CD4-positive, alpha-beta T cell treated with Interleukin-15 for 4 hours (primary cell): ENCODE measurements at places on chromosomes 3 and 15.
A peak's percentile ranks its signal among the peaks of the same experiment; 100 is the strongest.

DNA sequence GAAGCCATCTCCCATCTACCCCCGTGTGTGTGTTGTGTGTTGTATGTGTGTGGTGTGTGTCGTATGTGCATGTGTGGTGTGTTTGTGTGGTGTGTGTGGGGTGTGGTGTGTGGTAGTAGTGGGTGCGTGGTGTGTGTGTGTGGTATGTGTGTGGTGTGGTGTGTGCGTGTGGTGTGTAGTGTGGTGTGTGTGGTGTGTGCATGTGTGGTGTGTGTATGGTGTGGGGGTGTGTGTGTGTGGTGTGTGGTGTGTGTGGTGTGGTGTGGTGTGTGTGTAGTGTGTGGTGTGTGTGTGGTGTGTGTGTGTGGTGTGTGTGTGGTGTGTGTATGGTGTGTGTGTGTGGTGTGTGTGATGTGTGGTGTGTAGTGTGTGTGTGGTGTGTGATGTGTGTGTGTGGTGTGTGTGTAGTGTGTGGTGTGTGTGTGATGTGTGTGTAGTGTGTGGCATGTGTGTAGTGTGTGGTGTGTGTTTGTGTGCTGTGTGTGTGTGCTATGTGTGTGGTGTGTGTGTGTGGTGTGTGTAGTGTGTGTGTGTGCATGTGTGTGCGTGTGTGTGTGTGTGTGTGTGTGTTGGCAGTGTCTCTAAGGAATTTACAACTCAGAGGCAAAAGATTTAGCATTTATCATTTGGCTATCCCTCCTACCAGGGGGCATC is 156.3 kb upstream of the TMEM108 start:
- no peak for DNase-seq

DNA sequence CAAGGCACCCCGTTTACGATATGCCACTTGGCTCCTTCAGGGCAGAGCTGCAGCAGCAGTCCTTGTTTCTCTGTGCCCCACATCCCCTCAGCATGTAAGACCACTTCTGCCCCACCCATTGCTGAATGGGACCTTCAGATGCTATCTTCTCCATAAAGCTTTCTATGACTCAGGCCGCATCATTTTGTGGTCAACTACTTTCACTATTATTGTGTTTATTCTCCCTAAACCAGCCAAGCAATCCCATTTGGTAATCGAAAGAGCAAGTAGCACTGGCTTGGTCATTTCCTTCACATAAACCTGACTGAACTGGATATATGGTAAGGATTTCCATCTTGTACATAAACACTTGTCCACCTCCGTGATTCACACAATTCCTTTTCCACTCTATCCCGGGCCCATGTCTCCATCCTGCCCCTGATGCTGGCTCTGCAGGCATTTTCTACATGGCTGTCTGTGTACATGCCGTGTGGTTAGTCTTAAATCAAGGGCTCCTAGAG is 25.7 kb downstream of the LIPC start:
- no peak for DNase-seq

GRCh38 chr3:95434491-95434890 is 1371.6 kb downstream of the NSUN3 start:
- DNase-seq, result no peak

DNA sequence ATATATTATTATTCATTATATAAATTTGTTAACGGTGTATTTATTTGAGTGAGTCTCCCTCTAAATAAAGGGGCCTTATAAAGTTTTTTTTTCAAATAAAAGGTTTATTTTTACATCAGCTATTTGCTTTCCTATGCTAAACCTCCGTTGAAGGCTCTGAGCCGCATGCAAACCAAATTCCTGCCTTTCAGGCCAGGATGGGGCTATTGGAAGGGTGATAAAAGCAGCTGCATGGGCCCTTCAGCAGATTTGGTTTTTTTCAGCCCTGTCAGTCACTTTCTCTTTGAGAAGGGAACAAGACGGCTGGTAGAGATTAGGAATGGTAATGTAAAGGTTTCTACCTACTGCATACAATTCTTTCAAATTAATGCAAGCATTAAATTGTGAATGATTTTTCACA is 244.2 kb downstream of the WNT5A start:
- no peak for DNase-seq

GRCh38 chr3:72899349-72899765 is 11.5 kb downstream of the GXYLT2 start:
- DNase-seq, result no peak

DNA sequence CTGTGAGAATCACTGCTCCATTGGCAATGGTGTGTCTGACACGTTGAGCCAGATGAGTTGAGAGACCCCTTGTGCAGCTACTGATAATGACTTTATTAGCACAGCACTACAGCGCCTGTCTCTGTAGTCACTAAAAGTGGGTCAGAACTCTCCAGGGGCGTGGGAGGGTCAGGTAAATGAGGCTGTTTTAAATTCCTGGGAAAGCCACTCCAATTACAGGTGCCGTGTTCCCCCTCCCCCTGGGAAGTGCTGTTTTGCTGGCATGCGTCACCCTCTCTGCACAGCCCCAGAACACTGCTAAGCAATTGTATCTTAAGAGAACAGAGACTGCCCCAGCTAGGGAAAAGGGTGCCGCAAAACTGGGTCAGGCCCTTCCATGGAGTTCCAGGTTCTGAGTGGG is 21.5 kb upstream of the CPNE9 start:
- DNase-seq, result no peak

- DNase-seq, result no peak
These were observed 159.9 kb upstream of the CMC1 start for GRCh38 chr3:28081533-28081947.

DNA sequence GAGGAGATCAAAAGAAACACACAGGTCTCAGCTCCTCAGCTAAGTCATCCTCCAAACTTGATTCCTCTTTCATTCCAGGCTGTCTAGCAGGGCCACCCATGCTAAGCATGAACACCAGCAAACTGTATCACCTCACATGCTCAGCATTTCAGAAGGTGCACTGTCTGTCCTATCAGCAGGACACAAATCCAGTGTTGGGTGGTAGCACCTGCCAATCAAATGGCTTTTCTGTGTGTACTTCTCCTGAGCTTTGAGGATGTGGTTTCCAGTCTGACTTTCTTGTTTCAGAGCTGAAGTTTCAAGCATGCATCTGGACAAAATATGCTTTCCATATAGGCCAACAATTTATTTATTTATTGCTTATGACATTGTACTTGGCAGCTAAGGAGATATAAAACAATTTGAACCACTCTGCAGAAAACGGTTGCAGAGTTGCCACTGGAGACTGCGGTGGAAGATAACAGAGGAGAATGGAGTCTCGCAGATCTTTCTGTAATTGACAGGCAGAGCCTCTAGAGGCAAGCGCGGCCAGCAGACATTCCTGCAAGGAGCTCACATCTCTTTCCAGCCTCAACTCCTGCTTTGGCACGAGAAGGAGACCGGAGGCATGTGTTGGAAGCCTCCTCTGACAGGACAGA is 167.1 kb upstream of the WNT5A start:
- no peak for DNase-seq

- no peak for DNase-seq
These were observed 5.5 kb upstream of the TIMMDC1 start for GRCh38 chr3:119492810-119493209.

DNA sequence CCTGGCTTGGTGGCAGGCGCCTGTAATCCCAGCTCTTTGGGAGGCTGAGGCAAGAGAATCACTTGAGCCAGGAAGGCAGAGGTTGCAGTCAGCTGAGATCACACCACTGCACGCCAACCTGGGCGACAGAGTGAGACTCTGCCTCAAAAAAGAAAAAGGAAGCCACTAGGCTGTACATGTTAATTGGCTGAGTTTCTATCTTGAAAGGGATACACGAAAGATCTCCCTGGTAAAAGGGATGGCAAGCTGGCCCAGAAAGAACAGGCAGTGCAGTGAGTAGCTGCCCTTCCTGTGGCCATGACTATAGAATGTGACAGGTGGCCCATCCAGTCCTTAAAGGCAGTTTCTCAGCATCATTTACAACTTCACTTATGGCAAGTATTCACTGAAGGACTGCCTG is 12.3 kb downstream of the LRIG1 start:
- no peak for DNase-seq

DNA sequence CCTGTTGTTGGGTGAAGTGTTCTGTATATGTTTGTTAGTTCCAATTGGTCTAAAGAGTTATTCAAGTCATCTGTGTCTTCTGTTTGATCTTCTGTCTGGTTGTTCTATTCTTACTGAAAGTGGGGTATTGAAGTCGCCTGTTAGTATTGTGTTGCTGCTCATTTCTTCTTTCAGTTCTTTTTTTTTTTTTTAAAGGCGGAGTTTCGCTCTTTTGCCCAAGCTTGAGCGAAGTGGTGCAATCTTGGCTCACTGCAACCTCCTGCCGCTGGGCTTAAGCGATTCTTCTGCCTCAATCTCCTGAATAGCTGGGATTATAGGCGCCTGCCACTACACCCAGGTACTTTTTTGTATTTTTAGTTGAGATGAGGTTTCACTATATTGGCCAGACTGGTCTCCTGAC is 23.5 kb downstream of the PFN2 start:
- DNase-seq, result no peak

DNA sequence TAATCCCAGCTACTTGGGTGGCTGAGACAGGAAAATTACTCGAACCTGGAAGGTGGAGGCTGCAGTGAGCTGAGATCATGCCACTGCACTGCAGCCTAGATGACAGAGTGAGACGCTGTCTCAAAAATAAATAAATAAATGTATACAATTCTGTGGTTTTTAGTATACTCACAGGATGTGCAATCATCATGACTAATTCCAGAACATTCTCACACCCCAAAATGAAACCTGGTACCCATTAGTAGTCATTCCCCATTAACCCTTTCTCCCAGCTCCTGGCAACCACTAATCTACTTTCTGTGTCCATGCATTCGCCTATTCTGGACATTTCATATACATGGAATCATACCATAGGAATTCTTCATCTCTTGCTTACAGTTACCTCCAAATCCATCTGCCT is 44.5 kb downstream of the LRRFIP2 start:
- DNase-seq, result peak; percentile 19

DNA sequence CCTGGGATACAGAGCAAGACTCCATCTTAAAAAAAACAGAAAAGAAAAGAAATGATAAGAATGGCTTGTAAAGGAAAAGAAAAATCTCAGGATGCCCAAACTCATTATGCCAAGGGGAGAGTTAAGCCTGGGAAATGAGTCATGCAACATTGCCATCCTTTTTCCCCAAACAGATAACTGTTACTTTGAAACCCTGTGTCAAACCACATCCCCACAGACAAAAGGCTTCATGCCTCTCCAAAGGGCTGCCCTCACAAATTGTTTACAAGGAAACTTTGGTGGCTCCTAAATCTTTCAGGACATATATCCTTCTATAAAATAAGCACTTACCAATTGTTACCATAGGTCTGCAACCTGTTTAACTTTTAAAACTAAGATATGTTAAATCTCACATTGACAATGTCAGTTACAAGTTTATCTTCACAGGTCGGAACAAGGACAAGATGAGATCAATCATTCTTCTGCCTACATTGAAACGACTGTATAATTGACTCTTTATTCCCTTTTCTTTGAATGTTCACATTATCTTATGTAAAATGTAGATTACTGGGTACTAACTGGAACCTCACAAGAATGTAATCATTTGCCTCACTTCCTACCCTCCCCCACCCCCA is 18.6 kb upstream of the SENP7 start:
- peak; percentile 56 for DNase-seq

DNA sequence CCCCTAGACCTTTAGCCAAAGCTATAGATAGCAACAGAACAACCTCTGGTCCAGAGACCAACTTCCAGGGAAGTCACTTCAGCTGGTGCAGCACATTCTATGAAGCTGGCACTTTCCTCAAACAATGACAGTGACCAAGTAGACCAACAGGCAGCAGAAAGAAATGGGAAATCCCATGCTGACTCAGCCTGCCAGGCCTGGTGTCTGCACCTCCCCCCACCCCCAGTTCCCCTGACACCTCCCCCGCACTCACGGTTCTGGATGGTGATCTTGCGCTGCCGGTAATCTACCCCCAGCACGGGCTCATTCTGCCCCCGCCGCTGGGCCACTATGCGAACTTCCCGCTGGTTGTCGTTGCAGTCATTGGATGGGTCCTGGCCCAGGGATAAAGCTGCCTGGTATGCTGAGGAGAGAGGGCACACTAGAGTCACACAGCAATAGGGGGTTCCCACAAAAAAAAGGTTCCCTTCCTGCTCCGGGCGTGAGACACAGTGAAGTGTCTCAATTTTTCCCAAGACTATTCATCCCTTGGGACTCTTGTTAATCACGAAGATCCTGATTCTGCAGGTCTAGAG is 17.0 kb downstream of the ILDR1 start:
- DNase-seq, result no peak

DNA sequence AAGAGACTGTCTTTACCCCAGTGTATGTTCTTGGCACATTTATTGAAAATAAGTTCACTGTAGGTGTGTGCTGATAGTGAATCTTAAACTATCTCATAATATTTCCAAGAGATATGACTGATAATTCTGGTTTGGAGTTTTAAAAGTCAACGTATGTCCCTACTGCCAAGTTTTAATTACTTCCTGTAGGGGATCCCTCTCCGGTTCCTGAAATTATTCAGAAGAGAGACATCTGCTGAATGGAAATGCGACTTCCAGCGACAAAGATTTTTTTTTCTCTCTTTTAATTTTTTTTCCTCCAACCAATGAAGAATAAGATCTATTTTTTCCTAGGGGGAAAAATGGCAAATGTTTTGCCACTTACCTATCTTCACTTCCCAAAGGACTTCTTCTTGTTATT is 498.9 kb upstream of the TGFBR2 start:
- no peak for DNase-seq

GRCh38 chr3:106063909-106064308 is 195.1 kb upstream of the CBLB start:
- no peak for DNase-seq

- no peak for DNase-seq
These were observed 15.4 kb downstream of the RAF1 start for GRCh38 chr3:12648384-12648959.

- no peak for DNase-seq
These were observed 130.6 kb downstream of the TCF12 start for GRCh38 chr15:57048930-57049549.

- DNase-seq, result no peak
These were observed 165.2 kb upstream of the NUDT16 start for GRCh38 chr3:131216330-131216729.

DNA sequence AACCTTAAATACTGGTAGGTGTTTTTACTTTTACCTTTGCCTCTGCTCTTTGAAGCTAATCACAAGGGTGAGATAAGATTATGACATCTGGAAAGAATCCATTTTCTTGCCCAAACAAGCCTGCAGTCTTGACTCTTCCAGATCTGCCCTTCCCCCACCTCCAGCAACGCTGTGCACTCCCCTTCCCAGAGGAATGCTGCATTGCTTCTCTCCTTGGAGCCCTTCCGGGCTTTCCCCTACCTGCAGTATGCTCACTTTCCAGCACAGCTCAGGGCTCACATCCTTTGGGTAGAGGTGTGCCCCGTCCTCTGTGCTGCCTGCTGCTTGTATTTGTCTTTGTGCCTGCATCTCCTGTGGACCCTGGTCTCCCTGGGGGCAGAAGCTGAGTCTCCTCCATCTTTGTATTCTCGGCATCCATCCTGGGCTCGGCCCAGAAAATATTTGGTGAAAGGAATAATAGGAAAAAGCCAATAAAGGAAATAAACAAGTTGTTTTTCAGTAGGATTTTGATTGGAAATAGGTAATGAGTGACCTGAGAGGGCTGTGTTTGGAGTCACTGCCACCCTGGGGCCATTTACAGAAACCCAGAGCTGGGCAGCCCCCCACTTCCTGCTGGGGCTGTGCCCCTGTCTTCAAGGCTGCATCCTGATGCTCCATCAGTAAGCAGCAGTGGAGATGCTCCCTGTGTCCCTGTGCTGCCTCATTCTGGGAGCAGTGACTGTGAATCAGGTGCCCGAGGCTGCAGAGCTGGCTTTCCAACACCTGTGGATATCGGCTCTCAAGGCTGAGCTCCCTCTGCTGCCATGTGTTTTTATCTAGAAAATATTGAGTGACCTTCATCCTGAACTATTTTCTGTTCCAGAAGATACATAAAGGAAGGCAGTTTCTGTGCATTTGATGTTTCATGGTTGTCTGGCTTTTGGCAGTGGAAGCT is 117.5 kb downstream of the EEFSEC start:
- DNase-seq, result no peak
